ENCODE measurements at places on chromosomes 5 and 9.

DNA sequence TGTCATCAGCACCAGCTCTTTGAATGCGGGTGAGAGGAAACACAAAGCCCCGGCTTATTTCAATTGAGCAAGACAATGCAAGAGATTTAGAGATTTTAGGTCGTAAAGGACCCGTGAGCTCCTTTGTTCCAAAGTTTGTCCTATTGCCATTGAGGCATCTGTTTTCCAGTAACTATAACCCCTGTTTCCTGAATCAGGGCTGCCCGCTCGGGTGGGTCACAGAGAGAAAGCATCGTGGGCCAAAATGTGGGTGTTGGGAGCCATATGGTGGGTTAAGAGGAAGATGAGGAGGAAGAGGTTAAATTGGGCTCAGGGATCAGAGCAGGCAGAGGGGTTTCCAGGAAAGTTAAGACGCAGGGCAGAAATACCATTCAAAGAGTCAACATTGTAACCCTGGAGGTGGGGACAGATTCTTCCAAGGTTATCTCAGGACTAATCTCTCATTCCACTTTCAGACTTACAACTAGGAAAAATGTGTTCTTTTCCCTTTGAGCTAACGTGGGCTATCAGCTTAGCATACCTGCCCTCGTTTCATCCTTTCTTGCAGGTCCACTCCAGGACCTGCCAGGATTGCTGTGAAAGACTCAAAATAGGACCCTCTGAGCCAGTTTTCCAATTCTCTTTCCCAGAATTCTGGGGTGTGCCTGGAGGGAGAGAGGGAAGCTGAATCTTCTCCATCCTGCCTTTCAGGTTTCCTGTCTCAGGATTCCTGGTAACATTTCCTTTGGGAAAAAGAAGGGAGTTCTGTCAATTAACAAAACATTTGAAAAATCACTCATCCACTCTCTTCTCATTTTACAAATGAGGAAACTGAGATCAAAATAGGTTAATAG, 95.5 kb upstream of the TAF11L2 start:
- no peak for DNase-seq

DNA sequence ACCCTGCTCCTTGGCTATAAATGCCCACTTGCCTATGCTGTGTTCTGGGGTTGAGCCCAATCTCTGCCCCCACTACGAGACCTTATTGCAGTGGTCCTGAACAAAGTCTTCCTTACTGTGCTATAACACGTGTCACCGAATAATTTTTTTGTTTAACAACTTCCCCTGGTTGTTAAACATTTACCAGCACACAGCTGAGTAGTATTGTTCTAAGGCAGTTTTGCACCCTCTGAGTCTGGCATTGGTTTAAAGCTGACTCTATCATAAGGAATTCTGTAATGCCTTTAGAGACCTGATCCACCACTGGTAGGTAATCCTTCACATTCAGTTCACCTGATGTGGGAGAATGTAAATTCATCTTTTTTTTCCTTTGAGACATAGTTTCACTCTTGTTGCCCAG, 25.6 kb upstream of the ANKRD31 start:
- DNase-seq = no peak

DNA sequence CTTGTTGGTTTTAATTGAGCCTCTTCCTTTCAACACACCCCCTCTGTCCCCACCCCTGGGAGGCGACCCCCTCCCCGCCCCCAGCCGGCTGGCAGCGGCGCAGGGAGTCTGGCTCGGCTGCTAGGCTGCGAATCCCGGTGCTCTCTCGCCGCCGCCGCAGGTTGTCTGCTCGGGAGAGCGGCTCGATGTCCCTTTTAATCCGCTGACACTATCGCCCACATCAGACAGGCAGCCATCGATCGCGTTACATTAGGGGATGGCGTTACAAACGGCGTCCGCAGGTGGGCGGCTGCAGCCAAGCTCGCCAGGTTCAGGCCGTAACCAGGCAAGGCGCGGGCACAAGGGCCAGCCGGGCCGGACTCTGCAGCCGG, 1.3 kb downstream of the NR2F1-AS1 start:
- no peak for DNase-seq

GRCh38 chr5:125227333-125228095, 481.1 kb upstream of the ZNF608 start:
- DNase-seq = peak; percentile 15

- DNase-seq = no peak
These were observed 581.9 kb upstream of the BRINP1 start for GRCh38 chr9:119951090-119951489.

GRCh38 chr5:39640552-39640951, 215.8 kb upstream of the DAB2 start:
- DNase-seq = no peak

GRCh38 chr9:33375238-33375840, 27.0 kb downstream of the AQP7 start:
- DNase-seq = peak; percentile 23

DNA sequence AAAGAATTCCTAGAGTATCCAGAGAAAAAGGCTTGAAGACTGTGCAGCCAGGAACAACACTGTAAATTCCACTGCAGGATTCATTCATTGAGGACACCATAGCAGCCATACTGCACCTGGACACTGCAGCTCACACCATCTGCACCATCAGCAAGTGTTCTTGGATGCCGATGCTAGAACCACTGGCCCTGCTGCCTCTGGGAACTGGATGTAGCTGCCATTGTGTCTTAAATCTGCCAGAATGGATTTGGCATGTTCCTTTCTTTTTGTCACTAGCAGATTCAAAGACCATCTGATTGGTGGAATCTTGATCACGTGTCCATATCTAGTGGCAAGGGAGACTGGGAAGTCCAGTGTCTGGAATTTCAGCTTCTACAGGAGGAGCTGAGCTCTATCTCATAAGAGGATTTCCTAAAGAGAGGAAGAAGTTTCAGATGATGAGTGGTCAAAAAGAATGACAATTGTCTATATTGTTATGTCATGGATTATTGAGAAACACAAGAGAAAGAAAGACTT, 278.3 kb upstream of the ANKRD55 start:
- no peak for DNase-seq

DNA sequence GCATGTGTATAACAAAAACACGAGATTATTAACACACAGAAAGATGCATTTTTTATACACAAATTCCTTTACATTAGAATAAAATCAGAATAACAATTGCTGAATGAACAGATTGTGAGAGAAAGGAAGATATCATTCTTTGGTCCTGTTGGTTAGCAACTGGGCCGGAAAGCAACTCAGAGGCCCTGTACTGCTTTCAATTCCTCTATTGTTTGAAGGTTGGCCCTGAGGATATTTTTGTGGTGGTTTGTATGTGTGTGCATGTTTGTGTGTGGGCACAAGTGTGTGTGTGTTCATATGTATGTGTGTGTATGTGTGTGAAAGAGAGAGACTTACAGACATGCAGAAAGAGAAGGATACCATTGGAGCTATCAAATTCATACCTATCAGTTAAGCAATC, 356.8 kb upstream of the DMAC1 start:
- DNase-seq = no peak

DNA sequence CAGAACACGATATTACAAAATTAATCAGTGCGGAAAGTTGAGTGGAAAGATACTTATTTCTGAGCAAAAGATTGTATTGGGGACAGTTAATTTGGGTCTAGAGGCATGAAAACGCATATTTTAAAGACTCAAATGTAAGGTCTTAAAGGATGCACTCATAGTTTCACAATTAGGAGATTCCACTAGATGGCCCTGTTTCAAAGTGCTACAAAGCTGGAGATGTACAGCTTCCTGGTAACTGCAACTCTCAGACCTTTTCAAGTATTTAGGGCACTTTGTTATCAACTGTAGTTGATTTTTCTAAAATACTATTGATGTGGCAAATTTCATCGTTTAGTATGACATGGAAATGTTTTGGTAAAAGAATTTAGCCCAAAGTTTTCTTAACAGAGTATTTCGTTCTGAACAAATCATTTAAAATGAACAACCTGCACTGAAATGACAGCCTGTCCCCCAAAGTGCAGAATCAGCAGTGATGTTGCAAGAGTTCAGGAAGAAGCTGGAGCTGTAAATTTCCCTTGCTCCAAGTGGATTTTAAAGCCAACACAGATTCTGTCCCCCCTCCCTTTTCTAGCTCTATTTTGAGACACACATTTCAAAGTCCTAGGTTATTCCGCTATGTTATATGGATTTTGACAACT, 16.2 kb upstream of the NDUFB6 start:
- DNase-seq = no peak

DNA sequence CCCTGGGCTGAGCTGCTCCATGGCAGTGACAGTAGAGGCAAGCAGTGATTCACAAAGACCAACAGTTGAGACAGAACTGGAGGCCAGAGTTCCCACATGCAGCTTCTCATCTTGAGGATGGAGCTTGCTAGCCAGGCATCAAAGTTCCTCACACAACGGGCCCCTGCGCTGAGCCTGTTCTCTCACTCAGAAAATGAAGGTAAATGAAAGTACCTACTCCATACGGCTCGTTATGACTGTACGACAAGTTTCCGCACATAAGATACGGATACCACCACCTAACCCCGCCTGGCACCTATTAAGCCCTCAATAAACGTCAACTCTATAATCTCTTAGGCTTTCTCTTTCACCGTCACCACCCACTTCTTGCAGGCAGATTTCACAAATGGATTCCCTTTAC, 12.9 kb downstream of the NOL6 start:
- DNase-seq = no peak

DNA sequence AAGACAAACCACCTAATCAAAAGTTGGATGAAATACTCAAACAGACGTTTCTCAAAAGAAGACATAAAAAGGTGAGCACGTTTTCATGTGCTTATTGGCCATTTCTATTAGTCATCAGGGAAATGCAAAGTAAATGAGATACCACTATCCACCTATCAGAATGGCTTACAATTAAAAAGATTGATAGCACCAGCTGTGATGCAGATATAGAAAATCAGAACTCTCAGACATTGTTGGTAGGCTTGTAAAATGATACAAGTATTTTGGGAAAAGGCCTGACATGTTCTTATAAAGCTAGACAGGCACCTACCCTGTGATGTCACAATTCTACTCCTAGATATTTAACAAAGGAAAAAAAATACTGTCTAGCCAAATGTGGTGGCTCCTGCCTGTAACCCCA, 44.0 kb upstream of the SLC30A5 start:
- DNase-seq = no peak
